ENCODE measurements at places on chromosomes 2 and 18.

DNA sequence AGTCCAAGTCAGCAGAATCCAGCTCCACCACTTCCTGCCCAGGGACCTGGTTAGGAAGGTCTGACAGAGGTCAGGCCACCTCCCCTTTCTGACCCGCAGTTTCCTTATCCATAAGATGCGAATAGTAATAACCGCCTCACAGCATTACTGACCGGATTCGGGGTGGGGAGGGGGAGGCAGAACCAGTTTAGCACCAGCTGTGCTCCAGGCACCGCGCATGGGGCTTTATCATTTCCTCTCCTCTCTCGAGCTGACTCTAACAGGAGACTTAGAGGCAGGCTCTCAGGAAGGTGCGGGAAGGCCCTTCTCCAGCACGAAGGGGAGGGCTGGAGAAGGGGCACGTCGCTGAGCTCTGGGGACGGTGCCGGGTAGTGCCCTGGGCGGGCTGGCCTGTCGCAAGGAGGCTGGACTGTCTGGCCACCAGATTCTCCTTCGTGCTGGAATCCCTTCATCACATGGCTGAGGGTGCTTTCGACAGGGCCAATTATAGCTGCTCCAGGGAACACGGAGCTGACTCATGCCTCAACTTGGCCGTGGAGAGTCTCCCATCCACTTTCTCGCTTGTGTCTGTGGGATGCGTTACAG lies 5.7 kb downstream of the EHD3 start:
- DNase-seq: no peak

DNA sequence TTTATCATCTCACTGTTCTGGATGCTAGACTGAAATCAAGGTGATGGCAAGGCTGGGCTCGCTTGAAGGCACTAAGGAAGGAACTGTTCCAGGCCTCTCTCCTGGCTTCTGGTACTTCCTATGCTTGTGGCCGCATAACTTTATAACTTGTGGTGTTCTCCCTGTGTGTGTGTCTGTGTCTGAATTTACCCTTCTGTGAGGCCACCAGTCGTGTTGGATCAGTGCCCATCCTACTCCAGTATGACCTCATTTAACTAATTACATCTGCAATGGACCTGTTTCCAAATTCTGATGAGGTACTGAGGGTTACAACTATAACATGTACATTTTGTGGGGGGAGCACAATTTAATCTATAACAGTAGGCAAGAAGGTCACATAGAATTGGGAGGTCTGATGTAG lies 41.6 kb downstream of the LYPD6B start:
- no peak for DNase-seq

DNA sequence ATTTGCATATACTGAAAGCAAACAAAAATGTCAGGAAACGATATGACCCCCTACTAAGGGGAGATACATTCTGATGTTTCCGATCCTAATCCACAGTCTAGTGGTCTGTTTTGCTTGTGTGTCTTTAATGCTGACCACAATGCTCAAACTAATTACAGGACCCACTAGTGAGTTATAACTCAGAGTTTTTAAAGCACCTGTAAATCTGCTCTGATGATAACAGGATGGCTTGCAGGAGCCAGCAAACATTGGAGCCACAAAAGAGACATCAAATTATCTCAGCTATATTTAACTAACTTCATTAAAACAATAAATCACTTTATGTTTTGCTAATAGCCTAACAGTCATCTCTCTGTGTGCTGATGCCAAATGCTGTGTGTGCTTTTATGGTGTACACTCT lies 300.3 kb downstream of the NBAS start:
- no peak for DNase-seq

DNA sequence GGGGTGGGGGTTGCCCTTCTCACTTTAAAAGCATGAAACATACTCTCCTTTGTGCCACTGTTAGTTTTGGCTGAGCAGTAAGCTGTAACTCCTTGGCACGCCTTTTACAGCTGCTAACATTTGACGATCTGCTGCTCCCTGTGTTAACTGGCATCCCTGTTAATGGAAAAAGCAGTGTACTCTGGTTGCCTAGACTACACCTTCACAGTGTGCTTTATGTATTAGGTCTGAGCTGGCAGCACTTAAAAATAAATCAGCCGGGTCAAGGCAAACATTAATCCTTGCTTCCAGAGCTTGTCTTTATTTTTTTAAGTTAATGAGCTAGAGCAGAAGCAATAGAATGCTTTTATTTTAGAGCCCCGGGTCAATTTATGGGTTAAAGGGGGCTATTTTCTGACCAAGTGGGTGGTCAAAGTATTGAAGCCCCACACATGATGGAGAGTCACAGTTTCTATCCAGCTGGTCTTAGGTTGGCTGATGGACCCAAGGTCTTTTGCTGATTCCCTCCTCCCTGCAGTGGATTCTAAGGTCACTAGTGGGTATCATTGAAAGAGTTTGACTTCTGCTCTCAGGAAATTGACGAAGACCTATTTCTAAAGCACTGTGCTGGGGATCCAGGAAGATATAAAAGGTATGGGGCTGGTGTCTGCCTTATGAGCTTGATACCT lies 54.5 kb downstream of the CFAP221 start:
- no peak for DNase-seq

DNA sequence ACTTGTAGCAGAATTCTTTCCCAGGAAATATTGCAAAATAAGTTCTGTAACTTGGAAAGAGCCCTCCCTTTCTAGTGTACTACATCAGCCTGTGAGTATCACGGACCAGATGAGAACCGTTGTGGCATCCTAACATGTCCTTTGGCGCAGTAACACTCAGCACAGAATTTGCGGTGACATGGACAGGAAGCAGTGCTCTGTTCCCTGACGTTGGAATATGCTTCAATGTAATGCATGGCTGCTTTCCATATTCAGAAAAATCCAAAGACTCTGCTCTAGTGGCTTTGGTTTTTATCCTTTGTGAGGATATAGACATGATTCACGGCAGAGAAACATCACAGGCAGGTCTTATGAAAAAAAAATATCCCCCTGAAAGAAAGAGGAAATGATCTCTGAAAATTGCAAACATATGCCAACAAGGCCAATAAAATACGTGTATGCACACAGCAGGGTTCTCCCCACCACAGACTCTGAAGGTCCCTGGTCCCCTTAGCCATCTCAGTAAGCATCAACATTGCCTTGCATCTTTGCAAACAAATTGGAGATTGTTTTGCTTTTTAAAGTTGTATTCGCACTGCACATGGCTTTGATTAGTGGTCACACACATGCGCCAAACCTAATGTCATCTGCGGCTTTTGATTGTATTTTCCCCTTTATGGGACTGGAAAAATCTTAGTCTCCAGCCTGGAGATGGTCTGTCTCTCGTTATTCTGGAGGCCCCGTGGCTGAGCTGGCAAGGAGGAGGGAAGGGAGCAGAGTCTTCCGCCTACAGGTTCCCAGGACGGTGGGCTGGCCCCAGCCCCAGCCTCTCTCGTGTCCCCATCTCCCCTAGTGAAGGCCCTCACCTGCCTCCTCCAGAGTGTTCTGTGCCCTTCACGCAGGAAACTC lies 122.9 kb downstream of the COPS8 start:
- no peak for DNase-seq

GRCh38 chr2:138652378-138652777 lies 127.8 kb downstream of the NXPH2 start:
- no peak for DNase-seq

- DNase-seq: no peak
Measured at GRCh38 chr18:74457725-74458421, 765 bp upstream of the DIPK1C start.

DNA sequence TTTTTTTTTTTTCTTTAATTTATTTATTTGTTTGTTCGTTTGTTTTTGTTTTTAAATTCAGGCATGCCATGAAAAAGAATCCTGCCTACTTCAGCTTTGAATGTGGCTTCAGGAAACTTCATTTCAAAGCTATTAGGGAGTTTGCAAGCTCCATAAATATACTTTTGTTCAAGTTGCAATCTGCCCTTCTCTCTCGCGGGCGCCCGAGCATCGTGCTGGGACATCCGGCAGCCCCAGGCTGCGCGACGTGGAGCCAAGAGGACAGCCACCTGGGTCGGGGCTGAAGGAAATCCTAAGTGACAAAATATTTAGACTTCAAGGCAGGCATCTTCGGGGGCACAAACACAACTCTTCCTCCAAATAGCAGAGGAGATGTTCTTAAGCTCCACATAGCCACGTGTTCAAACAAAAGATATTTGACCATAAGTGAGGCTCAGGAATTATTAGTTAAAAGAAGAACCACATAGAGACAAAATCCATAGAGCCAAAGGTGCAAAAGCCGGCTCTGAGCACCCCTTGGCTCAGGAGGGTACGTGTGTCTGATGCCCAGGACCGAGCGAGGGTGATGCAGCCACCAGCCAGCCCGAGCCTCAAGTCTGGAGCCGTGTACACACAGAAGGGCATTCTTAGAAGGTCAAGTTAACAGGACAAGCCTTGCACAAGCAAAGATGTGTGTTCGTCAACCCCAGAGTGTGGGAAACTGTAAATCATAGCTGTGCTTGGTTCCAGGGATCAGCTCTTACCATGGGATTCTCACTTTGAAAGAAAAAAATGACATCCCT lies 256.5 kb upstream of the SALL3 start:
- no peak for DNase-seq

DNA sequence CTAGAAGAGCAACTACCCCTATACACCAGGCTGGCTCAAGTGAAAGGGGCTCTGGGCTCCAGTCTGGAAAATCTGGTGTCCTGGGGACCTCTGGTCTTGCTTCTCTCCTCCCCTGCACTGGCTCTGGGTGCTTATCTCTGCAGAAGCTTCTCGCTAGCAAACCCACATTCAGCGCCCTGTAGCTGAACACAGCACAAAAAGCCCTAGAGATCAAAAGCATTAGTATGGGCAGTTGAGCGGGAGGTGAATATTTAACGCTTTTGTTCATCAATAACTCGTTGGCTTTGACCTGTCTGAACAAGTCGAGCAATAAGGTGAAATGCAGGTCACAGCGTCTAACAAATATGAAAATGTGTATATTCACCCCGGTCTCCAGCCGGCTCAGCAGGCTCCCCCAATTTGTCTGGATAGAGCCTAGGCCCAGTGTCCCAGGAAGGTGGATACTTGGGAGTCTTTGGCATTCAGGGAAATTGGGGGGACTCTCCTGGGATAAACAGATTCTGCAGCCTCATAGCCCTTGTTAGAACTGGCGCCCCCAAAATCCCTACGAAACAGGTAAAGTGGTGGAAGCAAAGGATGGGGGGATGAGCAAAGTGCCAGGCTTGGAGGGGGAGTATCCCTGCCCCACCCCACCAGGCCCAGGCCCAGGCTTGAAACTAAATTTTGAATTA lies 2.5 kb upstream of the HOXD4 start:
- DNase-seq: no peak

GRCh38 chr2:205772983-205773382 lies 90.7 kb downstream of the NRP2 start:
- no peak for DNase-seq

DNA sequence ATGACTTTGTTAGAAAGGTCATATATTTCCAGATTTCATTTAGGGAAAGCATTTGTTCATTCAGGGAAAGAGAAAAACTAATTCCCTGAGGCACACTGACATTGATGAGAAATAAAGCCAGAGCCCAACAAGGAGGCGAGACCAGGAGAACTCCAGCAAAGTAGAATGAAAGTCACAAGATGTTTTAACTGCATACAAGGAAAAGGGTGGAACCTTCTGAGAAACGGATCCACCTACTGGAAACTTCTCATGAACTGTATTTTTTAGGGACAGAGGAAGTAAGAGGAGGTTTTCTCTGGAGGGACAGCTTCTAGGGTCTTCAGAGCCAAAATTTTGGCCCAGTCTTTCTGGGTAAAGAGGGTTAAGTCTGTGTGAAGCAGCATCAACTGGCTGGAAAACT lies 548.2 kb upstream of the PIK3C3 start:
- no peak for DNase-seq

GRCh38 chr18:47248604-47249313 lies 2.7 kb downstream of the SKOR2 start:
- no peak for DNase-seq

DNA sequence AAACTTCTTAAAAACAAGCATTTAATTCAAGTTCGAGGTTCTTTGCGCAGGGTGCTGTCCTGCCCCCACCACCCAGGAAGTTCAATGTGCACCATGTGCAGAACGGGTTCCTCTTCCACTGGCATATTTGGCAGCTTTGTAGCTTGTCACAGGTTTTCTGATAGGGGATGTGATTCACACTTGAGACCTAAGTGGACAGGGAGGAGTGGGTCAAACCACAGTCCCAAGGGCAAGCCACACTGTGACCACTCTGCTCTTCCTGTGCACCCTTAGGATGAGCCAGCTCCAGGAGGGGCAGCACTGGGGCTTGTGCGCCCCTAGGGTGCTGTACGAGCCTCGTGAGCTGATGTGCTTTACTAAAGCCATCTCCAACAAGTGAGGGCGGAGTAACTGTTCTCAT lies 82.5 kb downstream of the TGFA start:
- no peak for DNase-seq

GRCh38 chr18:21100146-21100545 lies 11.5 kb downstream of the ROCK1 start:
- DNase-seq: no peak

- no peak for DNase-seq
Measured at GRCh38 chr2:71816815-71817214, 330.8 kb downstream of the CYP26B1 start.

- no peak for DNase-seq
Measured at GRCh38 chr2:15782009-15782751, 158.2 kb upstream of the MYCN start.

DNA sequence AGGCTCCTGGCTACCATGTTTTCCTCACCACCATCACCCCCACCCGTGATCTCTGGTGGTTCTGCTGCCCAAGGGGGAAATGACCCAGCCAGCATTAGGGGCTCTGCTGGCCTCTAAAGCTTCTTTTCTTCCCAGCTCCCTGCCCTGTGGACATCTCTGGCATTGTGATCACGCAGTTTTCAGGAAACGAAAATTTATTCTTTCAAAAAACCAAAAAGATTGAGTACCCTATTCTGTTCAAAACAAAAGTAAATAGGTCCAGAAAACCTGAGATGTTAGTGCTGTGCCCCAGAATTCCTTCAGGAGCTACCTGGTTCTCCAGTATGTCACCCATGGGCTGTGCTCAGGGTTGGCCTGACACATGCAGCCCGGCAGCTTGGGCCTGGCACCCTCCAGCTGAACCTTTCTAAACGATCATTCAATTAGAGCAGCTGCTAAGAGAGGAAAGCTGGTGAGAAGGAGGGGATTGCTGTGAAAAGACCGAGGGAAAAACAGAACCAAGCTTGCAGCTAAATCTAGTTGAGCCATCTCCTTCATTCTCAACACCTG lies 157.5 kb downstream of the MGAT5 start:
- no peak for DNase-seq

- no peak for DNase-seq
Measured at GRCh38 chr18:69596345-69596744, 195.7 kb downstream of the DOK6 start.

- no peak for DNase-seq
Measured at GRCh38 chr2:204665207-204665606, 119.9 kb downstream of the PARD3B start.

- DNase-seq: no peak
Measured at GRCh38 chr2:80365762-80366161, 61.2 kb upstream of the LRRTM1 start.

DNA sequence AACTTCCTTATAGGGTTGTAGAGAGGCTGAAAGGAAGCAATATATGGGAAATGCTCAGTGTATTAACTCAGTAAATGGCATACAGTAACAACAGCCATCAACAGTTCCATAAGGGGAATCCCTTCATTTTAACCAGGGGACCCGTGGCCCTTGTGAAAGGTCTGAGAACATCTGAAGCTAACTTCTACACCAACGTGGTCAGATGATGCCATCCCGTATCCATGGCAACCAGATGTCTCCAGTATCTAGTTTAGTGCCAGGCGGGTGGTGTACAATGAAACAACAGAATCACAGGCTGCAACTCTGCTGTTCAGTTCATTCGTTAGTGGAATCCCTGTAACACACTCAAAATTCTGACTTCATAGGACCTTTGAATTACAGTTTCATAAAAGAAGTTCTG lies 162.3 kb downstream of the TGIF1 start:
- DNase-seq: no peak

All from stimulated activated CD8-positive, alpha-beta memory T cell treated with anti-CD3 and anti-CD28 coated beads, Interleukin-2, amount 100 ng/mL, for 1 hour (primary cell).